ENCODE measurements at places on chromosomes 4 and X.
A peak's percentile ranks its signal among the peaks of the same experiment; 100 is the strongest.

DNA sequence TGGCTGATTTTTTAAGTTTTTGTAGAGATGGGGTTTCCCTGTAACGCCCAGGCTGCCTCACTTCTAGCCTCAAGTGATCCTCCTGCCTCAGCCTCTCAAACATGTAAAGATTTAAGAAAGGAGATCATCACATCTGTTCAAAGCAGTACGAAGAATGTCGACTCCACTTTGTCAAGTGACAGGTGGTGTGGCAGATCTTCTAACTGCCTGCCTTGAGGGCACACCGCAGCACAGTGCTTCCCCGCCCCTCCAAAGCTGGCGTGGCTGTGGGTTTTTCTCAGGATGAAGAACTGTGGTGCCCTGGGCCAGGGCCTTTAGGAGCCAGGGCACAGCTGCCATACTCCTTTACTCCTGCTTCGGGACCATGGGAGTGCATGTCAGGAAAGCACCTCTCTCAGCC, 43.3 kb upstream of the MTNR1A start:
- no peak for DNase-seq

- no peak for DNase-seq
These were observed 399.7 kb downstream of the PABPC4L start for GRCh38 chr4:133801883-133802282.

DNA sequence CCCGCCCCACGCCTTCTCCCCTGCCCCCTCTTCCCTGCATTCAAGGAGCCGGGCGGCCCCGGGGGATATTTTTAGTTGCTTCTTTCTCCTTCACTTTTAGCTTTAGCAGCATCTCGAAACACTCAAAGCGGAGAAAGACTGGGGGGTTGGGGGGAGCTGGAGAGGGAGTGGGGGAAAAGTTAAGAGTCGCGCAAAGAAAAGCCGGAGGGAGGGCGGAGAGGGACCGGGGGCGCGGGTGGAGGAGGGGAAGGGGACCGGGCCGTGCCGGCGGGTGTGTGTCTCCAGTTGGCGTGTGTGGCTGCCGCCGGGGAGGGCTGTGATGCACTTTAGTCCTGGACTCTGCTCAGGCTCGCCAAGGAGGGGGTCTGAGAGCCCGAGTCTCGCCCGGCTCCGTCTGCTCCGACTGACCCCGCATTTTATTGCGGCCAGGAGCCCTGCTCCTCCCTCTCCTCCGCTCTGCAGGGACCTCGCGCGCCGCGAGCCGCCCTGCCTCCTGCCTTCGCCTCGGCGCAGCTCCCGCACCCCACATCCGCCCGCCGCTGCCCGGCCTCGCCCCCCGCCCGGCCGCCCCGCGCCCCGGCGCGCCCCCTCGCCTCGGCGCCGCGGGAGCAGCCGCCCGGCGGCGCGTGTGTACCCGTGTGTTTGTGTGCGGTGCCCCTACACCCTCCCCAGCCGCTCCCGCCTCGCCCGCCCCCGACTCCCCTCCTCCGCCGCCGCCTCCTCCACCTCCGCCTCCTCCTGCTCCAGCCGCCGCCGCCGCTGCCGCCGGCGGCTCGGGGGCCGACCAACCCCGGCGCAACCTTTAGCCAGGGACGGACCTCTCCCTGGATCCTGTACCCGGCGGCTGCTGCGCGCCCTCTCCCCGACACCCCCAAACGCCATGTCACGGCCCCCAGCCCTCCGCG, 1.4 kb downstream of the ZNF827 start:
- peak; percentile 63 for DNase-seq

DNA sequence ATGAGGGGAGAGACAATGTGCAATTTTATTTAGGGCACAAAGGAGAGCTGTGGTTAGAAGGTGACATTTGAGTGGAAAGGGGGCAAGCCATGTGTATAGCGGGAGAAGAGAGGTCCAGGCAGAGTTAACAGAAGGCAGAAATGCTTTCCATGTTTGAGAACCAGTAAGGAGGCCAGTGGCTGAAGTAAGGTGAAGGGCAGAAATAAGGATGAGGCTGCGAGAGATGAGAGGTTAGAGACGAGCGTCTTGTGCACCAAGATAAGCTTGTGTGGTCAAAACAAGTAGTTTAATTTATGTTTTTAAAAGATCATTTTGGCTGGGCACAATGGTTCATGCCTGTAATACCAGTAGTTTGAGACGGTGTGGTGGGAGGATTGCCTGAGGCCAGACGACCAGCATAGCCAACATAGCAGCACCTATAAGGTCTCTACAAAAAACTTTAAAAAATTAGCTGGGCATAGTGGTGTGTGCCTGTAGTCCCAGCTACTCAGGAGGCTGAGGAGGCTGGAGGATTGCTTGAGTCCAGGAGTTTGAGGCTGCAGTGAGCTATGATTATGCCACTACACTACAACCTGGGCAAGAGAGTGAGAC, 8.5 kb downstream of the HTT start:
- DNase-seq, result no peak
